GM12878 (cell line): ENCODE measurements at places on chromosomes 16 and 17. TPM values are rescaled to one million over a fixed set of nuclear protein-coding genes. Genes with fewer than 3 reads are reported as not detected.

DNA sequence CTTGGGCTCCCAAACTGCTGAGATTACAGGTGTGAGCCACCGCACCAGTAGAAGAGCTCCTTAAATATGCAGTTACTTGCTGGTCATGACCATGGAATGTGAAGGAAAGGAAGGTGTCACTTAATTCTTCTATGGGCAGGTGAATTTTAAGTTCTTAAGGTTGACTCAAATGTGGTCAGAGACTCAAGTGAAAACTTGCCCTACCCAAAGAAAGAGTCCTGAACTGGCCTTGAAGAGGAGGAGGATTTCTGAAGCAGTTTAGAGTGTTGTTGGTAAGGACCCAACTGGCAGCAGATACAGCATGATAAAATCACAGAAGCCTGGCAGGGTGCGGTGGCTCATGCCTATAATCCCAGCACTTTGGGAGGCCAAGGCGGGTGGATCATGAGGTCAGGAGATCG is 29.4 kb downstream of the CHD9 start:
- H3K27ac ChIP-seq = no peak overlapping the region
- peaks cover 3% of the 10 kb centered on the region for H3K36me3 ChIP-seq
- H3K4me1 ChIP-seq = peaks cover 4% of the 10 kb centered on the region; the same call in 1 of the 2 replicates
- H3K27me3 ChIP-seq = no peaks in the 10 kb centered on the region

DNA sequence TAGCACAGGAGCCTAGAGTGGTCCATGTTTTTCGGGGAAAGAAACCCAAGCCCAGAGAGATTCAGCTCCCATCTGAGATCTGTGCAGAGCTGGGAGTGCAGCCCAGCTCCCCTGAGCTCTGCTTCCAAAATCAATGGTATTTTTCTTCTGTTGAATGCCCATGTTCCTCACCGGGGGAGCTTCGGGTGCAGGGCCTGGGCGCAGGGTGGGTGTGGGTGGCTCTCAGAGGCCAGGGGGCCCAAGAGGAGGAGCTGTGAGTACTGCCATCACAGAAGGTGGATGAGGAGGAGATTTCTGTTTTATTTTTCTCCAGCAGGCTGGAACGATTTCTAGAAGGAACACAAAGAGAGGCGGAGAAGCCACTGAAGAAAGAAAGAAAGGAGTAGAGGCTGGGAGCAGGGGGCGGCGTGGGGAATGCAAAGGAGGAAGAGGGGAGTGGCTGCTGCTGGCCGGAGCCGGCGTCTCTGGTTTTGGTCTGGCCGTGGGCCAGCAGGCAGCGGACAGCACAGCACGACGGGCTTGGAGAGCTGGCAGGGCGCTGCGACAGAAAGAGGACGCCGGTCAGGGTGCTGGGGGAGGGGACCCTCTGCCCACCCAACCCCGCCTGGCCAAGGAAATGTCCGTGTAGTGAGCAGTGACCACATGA is 76.2 kb upstream of the KSR1 start:
- no peak overlapping the region for H3K27ac ChIP-seq
- H3K36me3 ChIP-seq = no peaks in the 10 kb centered on the region
- no peaks in the 10 kb centered on the region for H3K27me3 ChIP-seq
- H3K4me3 ChIP-seq = no peak overlapping the region
- H3K4me1 ChIP-seq = peaks cover 14% of the 10 kb centered on the region
- no peak for DNase-seq

- no peak for DNase-seq
- no peak overlapping the region for H3K27ac ChIP-seq
- no peaks in the 10 kb centered on the region for H3K27me3 ChIP-seq
Measured at GRCh38 chr16:87704754-87705353, 60.9 kb downstream of the KLHDC4 start.

SPAG7 gene
- total RNA-seq = 76.5 and 77.5 TPM in 2 replicates

GRCh38 chr16:52718046-52718445 is 171.1 kb upstream of the TOX3 start:
- H3K36me3 ChIP-seq = no peaks in the 10 kb centered on the region
- H3K27me3 ChIP-seq = no peaks in the 10 kb centered on the region
- DNase-seq = no peak
- H3K27ac ChIP-seq = no peak overlapping the region
- no peaks in the 10 kb centered on the region for H3K4me1 ChIP-seq

FNDC8 gene
- 0.15 TPM in 1 of 2 replicates, not detected in the other for total RNA-seq

- DNase-seq = no peak
- H3K4me3 ChIP-seq = no peak overlapping the region
- H3K27ac ChIP-seq = no peak overlapping the region
- peaks cover 12% of the 10 kb centered on the region for H3K4me1 ChIP-seq
Measured at GRCh38 chr17:67528751-67529436, 151.8 kb downstream of the PITPNC1 start.

OR3A1 gene
- not detected in 2 replicates for total RNA-seq

DNA sequence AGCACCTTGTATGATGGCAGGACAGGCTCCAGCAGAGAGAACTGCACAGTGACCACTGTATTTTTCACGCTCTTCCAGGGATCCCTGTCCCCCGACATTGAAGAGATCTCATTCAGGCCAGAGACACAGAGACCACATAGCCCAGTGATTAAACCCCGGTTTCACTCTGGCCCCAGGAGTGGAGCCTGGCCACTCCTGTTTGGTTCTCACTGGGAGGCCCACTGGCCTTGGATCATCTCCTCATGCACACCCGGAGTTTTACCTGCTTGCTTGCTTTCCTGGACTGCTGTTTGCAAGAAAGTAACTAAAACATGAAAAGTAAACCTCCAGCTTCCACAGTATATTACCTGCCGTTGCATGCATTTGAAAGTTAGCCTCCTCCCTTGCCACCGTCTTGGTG is 13.2 kb upstream of the CLEC18C start:
- H3K4me3 ChIP-seq = no peak overlapping the region
- no peaks in the 10 kb centered on the region for H3K4me1 ChIP-seq
- H3K27ac ChIP-seq = no peak overlapping the region
- DNase-seq = no peak
- H3K27me3 ChIP-seq = no peaks in the 10 kb centered on the region

DNA sequence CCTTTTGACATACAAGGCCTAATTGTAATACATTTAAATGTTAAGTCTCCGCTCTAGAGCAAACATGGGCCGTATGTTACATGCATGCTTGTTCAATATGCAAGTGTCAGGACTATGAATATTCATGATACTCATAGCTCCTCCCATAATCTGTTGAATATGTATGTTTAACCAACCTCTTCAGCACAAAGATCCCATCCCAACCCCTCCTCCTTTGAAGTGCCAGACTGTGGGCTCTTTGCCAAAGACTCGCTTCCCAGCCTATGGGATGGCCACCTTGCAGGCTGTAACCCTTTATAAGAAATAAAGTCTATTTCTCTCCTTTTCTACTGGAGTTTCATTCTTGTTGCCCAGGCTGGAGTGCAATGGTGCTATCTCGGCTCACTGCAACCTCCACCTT is 156.2 kb downstream of the ABCC12 start:
- no peaks in the 10 kb centered on the region for H3K36me3 ChIP-seq
- H3K27me3 ChIP-seq = no peaks in the 10 kb centered on the region
- H3K27ac ChIP-seq = no peak overlapping the region
- no peak overlapping the region for H3K4me3 ChIP-seq
- no peak for DNase-seq
- no peaks in the 10 kb centered on the region for H3K4me1 ChIP-seq

GRCh38 chr17:34549966-34550365 is 29.4 kb upstream of the TMEM132E start:
- H3K4me1 ChIP-seq = no peaks in the 10 kb centered on the region
- no peaks in the 10 kb centered on the region for H3K36me3 ChIP-seq
- H3K27ac ChIP-seq = no peak overlapping the region
- H3K4me3 ChIP-seq = no peak overlapping the region
- no peak for DNase-seq

EFCAB13 gene
- total RNA-seq = 6.6 and 6.8 TPM in 2 replicates

DNA sequence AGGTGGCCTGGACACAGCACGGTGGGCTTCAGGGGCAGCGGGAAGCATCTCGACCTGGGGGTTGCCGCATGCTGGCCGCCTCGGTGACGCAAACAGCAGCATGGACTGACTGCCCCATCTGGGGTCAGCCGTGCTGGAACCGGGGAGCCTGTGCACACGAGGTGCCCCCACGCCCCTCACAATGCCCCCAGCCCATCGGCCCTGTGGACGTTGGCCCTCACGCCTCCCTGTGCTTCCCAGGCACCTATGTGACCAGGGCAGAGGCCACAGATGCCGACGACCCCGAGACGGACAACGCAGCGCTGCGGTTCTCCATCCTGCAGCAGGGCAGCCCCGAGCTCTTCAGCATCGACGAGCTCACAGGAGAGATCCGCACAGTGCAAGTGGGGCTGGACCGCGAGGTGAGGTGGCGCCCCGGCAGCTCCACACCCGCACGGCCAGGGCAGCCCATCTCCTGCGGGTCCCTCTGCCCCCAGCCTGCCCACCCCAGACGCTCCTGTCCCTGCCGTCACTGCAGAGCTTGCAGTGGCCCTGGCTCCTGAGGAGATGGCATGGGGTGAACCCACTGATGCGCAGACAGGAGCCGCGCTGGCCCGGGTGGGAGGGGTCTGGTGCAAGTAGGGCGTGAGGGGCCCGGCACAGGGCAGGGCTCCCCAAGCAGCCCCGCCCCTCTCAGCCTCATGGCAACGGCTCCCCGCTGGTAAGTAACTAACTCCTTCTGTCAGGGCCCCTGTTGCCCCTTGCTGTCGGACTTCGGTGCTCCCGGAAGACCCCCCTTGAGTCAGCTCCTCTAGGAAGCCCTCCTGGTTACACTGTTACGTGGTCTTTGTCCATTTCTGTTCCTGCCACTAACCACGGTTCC is 13.6 kb downstream of the CDH15 start:
- H3K27me3 ChIP-seq = no peaks in the 10 kb centered on the region
- no peaks in the 10 kb centered on the region for H3K36me3 ChIP-seq
- H3K4me1 ChIP-seq = no peaks in the 10 kb centered on the region
- H3K4me3 ChIP-seq = no peak overlapping the region
- no peak overlapping the region for H3K27ac ChIP-seq

GRCh38 chr16:67966549-67967182 is 1.8 kb downstream of the SLC12A4 start:
- H3K27me3 ChIP-seq = no peaks in the 10 kb centered on the region
- H3K27ac ChIP-seq = peak overlapping the region; percentile 34; the same call in 1 of the 2 replicates
- H3K36me3 ChIP-seq = 0 out of 2 replicates have a peak, but pooled peaks cover 3% of the 10 kb centered on the region
- peaks cover 21% of the 10 kb centered on the region for H3K4me1 ChIP-seq
- peak overlapping the region; percentile 96; the same call in 1 of the 2 replicates for H3K4me3 ChIP-seq

GRCh38 chr16:55189682-55190636 is 134.0 kb upstream of the IRX6 start:
- no peaks in the 10 kb centered on the region for H3K4me1 ChIP-seq
- no peak overlapping the region for H3K4me3 ChIP-seq
- no peak for DNase-seq
- no peaks in the 10 kb centered on the region for H3K36me3 ChIP-seq

DNA sequence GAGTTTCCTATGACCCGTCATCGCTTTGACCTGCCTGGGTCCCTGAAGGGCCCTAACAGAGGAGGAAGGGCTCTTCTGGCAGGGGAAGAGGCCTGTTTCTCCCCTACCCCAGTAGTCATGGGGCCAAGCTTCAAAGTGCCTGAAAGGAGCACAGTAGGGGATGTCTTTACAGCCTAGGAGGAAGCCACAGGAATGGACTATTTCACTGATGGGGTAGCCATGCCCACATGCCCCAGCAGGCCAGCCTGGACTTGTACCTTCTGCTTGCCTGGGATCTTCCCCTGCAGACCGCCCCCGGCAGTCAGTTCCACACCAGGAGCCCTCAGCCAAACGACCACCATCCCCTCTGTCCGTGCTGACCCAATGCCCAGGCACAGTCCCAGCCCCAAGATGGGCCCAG is 41.8 kb upstream of the PEMT start:
- no peak overlapping the region for H3K4me3 ChIP-seq
- no peak overlapping the region for H3K27ac ChIP-seq
- H3K4me1 ChIP-seq = no peaks in the 10 kb centered on the region; the same call in 1 of the 2 replicates
- no peak for DNase-seq
- H3K36me3 ChIP-seq = no peaks in the 10 kb centered on the region

DNA sequence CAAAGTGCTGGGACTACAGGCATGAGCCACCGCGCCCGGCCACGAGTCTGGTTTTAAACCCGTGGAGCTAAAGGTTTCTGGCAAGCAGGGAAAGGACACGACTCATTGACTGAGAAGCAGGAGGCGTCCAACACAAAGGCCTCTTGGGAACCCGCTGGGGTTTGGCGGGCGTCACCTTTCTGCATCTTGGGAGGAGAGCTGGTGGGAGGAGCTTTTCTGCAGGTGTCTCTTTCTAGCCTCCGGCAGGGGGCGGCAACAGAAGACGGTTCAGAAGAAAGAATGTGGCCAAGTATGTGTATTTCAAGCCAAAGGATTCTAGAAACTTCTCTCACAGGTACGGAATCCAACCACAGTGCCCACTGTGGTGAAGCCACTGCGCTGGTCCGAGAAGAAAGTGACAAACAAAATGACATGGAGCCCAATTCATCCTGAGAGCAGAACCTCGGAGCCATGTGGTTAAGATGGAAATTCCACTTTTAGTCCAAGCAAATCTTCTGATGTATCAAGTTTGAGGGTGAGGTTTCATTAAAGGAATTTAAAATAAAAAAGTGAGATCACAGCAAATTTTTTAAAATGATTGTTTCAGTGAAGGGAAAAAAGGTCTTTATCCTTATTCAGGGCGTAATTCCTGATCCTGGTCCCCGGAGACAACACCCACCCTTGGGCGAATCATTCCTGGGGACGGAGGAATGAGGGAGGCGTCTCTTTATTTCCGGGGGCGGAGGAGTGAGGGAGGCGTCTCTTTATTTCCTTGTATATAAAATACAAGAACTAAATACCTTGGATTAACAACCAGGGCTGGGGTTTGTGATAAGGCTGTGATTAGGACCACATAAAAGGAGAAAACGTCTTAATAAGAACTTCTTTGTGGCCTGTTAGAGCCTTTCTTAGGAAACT is 97.6 kb downstream of the MRM3 start:
- no peak overlapping the region for H3K4me3 ChIP-seq
- DNase-seq = peak; percentile 5

DNA sequence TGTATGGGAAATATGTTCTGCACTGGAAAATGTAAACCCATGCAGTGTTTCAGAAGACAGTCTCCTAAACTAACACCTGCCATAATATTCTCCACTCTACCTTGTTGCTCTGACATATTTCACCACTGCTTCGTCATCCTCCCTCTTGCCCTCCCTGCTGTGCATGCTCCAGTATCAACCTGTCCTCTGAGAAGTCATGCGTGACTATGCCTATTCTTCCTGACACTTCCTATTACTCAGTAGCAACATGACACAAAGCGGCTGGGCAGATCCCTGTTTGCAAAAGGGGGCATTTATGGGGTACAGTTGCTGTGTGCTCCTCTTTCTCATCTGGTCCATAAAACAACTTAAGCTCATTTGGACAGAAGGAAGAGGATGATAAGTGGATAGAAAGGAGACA is 805.6 kb upstream of the EEF2KMT start:
- no peak for DNase-seq
- H3K4me1 ChIP-seq = no peaks in the 10 kb centered on the region
- no peak overlapping the region for H3K27ac ChIP-seq
- no peaks in the 10 kb centered on the region for H3K36me3 ChIP-seq
- no peaks in the 10 kb centered on the region for H3K27me3 ChIP-seq
- H3K4me3 ChIP-seq = no peak overlapping the region

CTRB1 gene
- total RNA-seq = 4.4 and 6.2 TPM in 2 replicates

DNA sequence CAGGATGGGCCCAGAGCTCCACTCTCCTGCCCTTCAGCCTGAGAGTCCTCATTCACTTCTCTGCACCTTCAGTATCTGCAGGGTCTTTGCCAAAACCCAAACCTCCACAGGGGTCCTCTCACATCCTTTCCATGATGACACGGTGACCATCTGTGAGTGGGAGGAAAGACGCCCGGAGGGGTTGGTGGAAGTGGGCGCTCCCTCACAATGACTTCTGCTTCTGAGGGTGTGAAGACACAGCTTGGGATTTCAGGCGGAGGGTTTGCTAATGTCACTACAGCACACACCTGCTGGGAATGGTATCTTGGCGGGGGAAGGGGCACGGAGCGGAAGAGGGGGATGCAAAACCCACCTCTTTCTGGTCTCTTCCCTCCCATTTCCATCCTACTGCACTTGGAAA is 115.1 kb upstream of the SDK2 start:
- DNase-seq = no peak
- H3K27me3 ChIP-seq = no peaks in the 10 kb centered on the region; the same call in none of the 2 replicates
- no peak overlapping the region for H3K4me3 ChIP-seq

FN3K gene
- total RNA-seq = 0.58 TPM in 1 of 2 replicates, not detected in the other
